ENCODE measurements at places on chromosomes 11 and 22.
A peak's percentile ranks its signal among the peaks of the same experiment; 100 is the strongest.

- no peak for DNase-seq
Measured at GRCh38 chr11:69241844-69242243, 52.1 kb upstream of the MYEOV start.

DNA sequence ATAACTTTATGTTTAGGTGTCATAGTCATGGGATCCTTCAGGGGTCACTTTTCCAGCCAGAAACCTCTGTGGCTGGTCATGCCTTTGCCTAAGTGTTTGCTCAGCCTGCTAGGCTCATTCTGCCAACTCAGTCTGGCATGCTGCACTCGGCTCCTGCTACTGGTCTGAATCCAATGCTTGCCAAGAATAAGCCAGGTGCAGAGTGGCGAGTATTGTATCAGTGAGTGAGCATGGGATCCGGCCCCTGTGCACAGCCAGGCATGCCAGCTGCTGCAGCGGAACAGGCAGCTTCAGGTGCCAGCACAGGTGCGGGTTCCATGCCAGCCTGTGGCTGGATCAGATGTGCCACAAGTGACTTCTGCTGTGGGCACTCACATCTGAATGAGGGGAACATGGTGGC, 1269.3 kb upstream of the CNTN5 start:
- no peak for DNase-seq

DNA sequence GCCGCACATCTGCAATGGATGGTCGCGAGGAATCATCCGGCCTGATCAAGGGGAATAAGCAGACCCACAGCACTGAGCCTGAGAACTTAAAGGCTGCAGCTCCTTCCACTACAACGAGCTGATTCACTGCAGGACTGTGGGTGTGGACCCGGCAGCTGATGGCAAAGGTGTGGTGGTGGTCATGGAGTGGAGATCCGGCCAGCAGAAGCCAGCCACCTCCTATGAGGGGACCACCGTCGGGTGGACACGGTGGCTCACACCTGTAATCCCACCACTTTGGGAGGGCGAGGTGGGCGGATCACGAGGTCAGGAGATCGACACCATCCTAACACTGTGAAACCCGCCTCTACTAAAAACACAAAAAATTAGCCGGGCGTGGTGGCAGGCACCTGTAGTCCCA, 66.4 kb downstream of the DGCR2 start:
- DNase-seq, result no peak

DNA sequence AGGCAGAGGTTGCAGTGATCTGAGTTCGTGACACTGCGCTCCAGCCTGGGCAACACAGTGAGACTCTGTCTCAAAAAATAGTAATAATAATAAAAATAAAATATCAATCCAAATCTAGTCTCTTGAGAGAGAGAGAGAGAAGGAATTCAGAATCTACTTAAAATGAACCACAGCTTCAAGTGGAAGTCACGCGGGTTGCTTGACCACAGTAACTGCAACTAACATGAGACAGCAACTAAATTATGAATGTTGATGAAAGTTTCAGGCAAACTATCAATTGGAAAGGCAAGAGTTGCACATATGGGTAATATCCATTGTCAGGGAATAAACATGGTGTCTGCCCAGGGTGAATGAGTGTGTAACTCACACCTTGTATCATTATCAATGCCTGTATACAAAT, 12.5 kb downstream of the POU2AF2 start:
- DNase-seq, result no peak

GRCh38 chr11:117946842-117947526, 17.8 kb upstream of the TMPRSS13 start:
- DNase-seq, result peak; percentile 89

DNA sequence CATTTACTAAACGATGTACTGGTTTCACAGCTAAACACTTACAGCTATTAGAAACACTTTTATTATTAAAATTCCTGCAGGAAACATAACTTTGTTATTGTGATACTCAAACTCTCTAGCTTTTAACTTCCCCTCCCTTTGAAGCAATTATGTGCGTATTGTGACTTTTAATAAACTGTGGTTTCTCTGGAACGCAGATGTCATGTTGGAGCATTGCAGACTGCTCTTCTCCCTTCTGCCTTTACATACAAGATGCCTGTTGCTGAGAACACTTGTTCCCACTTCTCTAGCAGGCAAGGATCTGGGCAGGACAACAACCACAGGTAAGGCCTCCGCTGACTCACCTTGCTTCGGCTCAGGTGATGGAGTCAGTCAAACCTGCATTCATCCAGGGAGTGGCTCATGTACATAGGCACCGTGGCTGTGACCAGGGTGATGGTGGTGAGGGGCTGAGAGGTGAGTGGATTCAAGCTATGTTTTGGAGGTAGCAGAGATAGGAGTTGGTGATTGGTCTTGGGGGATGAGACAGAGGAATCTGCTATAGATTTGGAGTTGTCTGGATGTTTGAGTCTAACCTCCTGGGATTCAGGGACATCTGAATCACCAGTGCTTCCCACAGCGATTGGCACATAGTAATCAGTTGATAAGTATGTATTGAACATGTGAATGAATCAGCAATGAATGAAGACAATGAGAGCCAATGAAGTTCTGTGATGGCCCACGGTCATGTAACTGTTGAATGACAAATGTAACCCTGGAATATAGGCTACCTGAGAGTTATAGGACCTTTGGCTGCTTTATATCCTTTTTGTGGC, 106.0 kb downstream of the ADAMTS15 start:
- no peak for DNase-seq

DNA sequence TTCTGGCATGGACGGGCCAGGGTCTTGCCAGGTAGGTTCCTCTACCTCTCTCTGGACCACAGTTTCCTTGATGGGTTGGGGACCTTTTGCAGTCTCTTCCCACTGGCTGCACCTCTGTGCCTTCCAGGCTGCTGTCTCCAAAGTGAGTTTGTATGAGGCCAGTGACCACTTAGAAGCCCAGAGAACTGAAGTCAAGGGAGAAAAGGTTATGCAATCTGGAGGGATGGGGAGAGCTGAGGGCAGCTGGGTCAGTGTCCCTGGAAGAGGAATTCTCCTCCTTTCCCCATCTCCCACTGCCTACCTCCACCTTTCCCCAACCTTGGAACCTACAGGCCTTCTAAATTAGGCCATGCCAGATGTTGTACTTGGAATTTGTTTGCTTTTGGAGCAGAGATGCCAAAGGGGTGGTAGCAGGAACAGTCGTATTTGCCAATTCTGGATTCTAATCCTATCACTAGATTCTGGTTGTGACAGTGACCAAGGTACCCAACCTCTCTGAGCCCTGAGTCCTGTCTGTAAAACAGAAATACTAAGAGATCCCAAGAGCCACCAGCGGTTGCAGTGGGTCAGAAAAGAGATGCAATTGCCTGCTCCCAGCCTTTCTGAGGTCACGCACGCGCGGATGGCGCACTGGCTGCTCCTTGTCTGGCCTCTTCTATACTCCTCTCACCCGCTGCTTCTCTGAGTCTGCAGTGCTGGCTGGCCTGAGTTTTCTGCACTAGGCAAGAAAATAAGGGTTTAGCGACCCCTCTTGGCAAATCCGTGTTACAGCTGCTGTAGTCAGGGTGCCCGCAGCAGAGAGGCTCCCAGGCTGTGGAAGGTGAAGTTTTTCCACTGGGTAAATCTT, 10.7 kb upstream of the ACCSL start:
- DNase-seq, result peak; percentile 54

- no peak for DNase-seq
Measured at GRCh38 chr11:10208131-10208575, 85.9 kb downstream of the SBF2 start.

GRCh38 chr22:24952837-24953383, 394 bp downstream of the KIAA1671 start:
- peak; percentile 62 for DNase-seq

- no peak for DNase-seq
Measured at GRCh38 chr22:39820256-39820655, 73.3 kb downstream of the ENTHD1 start.

DNA sequence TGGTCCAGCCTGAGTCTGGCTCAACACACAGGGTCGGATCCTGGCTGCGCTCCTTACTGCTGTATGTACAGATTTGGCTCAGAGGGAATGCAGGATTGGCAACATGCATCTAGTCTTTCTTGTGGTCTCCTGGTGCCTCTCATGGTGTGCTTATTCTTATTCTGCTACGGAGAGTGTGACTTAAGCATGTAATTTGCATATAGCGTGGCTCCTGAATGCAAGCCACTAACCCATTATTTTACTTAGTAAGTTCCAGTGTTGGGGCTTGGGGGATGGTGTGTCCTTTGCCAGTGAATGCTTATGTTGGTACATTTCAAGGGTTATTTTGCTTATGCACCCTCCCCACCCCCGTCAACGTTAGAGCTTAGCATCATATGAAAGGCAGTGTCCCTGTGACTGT, 51.2 kb downstream of the PTPRJ start:
- no peak for DNase-seq

DNA sequence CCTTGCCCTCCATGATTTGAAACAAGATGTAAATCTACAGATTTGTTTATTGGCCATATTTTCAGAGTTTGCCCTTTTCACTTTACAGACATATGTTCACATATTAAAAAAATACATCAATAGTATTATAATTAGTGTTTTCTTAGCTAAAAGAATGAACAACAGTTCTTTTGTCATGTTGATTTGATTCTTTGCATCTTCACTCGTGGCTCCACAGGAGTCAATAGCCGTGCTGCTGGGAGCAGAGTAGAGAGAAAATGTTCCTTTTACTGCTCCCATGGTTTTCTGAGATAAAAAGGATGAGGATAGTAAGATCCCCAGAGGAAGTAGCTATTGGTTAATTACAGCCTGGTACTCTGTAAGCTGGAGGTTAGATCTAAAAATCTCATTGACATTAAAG, 151.2 kb downstream of the PGR start:
- no peak for DNase-seq

GRCh38 chr22:23093051-23093788, 22.9 kb downstream of the GNAZ start:
- no peak for DNase-seq

DNA sequence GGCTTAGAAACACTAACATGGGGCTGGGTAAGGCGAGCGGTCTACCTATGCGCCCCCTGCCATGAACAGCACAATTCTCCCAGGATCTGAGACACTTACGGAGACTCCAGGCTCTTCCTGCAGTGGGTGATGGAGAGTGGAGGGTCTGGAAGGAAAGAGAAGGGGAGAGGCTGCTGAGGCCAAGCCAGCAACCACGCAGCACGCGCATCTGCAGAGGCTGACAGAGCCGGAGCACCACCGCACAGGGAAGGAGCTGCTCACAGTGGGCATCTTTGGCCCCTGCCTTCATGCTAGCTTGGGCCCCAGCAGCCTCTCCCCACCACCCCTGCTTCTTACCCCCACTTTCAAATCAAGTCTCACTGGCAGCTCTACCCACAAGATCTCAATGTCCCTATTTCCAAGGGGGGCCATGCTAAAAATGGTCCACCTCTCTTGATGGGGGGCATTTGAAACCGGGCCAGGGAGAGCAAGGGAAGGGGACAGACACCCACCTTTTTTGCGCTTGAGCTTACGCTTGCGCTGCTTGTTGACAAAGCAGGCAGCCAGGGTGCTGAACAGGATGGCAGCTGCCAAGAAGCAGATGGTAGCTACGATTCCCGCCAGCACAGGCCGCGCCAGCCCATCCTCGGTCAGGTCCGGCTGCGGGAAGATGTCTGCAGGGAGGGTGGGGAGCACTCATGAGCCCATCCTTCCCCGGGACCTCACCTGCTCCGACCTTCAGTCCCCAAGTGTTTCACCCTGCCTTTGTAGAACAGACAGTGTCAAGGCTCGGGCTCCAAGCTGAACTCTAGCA, 34.5 kb downstream of the IGSF9B start:
- no peak for DNase-seq

DNA sequence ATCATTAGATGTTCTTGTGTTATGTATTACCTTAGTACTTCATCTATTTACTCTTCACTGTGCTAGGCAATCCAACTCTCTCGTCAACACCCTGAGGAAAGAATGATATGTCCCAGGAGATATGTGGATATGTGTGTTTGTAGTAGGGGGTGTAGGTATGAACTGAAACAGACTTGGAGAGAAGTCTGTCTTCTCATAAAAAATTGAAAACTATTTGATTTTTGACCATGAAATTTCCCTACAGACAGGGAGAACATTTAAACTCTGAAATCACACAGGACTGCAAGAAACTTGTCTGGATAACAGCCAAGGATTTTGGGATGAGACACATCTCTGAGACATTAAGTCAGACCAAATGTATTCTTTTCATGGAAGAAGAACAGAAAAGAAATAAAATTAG, 967.0 kb upstream of the FAT3 start:
- no peak for DNase-seq

GRCh38 chr11:79152511-79152910, 288.3 kb downstream of the TENM4 start:
- no peak for DNase-seq

- DNase-seq, result no peak
Measured at GRCh38 chr11:82859750-82860149, 40.5 kb downstream of the PRCP start.

GRCh38 chr11:102457056-102457677, 4.6 kb upstream of the TMEM123 start:
- no peak for DNase-seq

- no peak for DNase-seq
Measured at GRCh38 chr22:45338795-45339194, 29.1 kb downstream of the FAM118A start.

DNA sequence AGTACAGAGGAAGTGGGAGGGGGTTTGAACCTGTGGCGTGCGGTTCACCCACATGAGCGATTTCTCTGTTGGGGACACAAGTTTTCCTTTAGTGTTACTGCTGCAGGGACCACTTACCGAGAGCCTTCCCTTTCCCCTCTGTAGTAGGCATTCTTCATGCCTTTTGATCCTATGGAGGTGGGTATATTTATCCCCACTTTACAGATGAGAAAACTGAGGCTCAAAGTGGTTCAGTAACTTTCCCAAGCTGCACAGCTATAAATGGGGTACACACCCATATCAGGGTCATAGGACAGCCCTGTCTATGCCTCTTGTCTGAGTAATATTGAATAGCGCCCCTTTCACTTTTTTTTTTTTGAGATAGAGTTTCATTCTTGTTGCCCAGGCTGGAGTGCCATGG, 3.3 kb upstream of the PHF21B start:
- DNase-seq, result no peak

DNA sequence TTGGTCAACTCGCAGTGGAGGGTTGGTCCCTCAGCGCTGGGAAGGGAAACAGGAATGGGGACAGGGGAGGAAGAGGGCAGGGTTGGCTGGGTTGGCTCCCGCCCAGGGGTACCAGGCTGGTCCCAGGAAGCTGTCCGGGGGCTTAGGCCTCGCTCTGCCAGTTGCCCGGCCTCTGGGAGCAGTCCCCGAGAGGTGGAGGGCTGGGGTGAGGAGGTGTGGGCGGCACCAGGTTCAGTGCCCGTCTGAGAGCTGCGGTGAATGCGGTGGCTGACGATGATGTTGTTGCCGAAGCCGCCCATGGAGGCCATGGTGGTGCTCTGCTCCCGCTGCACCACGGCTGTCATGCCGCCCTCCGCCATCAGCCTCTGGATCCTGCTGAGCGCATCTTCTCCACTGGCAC, 6.0 kb upstream of the CHRM4 start:
- DNase-seq, result no peak

- DNase-seq, result no peak
Measured at GRCh38 chr22:43488937-43489336, 77.1 kb downstream of the MPPED1 start.

GRCh38 chr11:26847459-26847858, 125.6 kb upstream of the SLC5A12 start:
- DNase-seq, result no peak

Data from left colon (tissue), 2 donors.